HS-27A (cell line): ENCODE measurements at places on chromosomes 7 and 10.
A peak's percentile ranks its signal among the peaks of the same experiment; 100 is the strongest.

GRCh38 chr7:151409667-151410404, at the start of gene WDR86:
Gene WDR86, minus strand, starts transcription at chr7:151410038. Its CDS starts 449 bp downstream, at chr7:151409589.
- no peak for DNase-seq

DNA sequence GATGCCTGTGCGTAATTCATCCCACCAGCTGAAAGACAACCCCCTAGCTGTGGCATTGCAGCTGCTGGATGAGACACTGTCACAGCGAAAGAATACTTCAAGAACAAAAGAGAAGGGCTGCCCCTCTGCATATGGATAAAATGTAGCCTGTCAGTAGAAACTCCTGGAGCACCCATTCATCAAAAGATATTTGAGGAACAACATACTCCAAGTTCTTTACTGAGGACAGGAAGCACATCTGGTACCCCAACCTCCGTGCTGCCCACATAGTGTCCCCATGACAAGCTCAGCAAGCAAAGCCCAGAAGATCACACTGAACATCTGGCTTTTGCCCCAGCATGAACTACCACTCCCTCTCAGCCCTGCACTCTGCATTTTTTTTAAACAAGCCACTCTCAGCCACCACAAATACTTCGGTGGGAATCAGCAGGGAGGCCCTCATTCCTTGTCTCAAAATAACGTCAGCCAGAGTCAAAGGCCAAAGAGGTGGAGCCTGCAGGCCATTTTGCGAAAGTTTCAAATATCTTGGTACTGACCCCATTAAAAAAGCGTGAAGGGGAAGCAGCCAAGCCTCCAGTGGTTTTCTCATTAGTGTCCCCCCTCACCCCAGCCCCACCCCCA, 1.7 kb downstream of the CREB3L2 start:
- peak; percentile 71 for DNase-seq

GRCh38 chr7:116783666-116784318, 78.6 kb upstream of the CAPZA2 start:
- DNase-seq = no peak

- no peak for DNase-seq
Measured at GRCh38 chr7:12066521-12066920, 144.6 kb upstream of the TMEM106B start.

DNA sequence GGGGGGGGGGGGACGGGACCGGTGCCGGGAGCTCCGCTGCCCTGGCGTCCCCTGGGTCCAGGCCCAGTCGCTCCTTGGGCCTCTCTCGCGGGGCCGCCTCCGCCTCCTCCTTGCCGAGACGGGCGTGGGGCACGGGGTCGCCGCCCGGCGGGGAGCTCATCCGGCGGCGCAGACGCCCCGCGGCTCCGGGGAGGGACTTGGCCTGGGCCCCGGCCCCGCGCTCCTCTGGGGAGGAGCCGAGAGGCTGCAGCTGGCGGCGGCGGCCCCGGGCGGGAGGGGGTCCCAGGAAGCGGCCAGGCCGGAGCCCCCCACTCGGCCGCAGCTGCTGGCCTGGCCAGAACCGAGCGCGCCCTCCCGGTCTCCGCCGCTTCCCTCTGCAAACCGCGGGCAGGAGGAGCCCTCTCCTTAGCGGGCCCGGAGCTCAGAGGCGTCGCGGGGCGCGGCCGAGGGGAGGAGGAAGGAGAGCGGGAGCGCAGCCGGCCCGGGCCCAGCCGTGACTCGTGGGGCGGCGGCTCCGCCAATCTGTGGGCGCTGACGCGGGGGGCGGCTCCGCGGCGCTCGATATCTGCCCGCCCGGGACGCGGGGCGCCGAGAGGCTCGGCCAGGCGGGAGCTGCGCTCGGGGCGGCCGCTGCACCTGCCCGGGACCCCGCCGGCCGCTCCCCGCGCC, at the start of gene FAM20C:
FAM20C (plus strand) TSS at position 591 of the 669 bp plus-strand sequence. CDS start 629 bp downstream, outside the sequence.
- no peak for DNase-seq

- no peak for DNase-seq
Measured at GRCh38 chr10:49332333-49332732, 33.4 kb downstream of the C10orf71 start.

GRCh38 chr10:102413053-102413705, 5.4 kb downstream of the PSD start:
- DNase-seq = no peak

- no peak for DNase-seq
Measured at GRCh38 chr7:115968596-115968995, 62.0 kb downstream of the TFEC start.

DNA sequence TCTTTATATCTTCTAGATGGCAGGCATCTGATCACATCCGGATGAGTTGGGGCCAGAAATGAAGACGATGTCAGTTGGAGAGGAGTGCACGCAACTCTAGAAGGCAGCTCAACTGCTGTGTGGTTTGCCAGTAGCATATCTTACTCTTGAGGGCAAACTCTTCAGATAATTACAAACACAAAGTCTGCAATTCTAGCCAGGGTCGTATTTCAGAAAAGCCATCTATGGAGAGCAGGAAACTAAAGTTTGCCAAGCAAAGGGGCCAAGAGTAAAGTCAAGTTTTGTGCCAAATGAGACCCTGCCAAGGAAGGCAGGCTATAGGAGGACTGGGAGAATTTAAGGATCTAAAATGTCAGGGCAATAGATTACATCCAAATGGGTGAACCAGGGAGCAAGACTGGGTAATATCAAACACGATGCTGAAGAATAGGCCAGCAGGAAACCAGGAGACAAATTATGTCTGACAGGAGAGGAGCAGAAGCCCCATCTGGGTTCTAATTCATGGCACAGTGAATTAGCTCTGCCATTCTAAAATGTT, 312.5 kb upstream of the SEMA3C start:
- no peak for DNase-seq

GRCh38 chr7:32299133-32299702, 191.0 kb downstream of the LSM5 start:
- no peak for DNase-seq

- DNase-seq = no peak
Measured at GRCh38 chr7:34662058-34662708, 4.2 kb downstream of the NPSR1 start.

DNA sequence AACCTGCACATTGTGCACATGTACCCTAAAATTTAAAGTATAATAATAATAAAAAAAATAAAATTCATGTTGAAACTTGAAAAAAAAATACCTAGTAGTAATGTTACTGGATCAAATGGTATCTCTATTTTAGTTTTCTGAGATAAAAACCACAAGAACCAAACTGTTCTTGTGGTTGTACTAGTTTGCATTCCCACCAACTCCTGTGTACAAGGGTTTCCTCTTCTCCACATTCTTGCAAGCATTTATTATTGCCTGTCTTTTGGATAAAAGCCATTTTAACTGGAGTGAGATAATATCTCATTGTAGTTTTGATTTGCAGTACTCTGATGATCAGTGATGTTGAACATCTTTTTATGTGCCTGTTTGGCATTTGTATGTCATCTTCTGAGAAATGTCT, 177.7 kb downstream of the KIF20B start:
- no peak for DNase-seq

DNA sequence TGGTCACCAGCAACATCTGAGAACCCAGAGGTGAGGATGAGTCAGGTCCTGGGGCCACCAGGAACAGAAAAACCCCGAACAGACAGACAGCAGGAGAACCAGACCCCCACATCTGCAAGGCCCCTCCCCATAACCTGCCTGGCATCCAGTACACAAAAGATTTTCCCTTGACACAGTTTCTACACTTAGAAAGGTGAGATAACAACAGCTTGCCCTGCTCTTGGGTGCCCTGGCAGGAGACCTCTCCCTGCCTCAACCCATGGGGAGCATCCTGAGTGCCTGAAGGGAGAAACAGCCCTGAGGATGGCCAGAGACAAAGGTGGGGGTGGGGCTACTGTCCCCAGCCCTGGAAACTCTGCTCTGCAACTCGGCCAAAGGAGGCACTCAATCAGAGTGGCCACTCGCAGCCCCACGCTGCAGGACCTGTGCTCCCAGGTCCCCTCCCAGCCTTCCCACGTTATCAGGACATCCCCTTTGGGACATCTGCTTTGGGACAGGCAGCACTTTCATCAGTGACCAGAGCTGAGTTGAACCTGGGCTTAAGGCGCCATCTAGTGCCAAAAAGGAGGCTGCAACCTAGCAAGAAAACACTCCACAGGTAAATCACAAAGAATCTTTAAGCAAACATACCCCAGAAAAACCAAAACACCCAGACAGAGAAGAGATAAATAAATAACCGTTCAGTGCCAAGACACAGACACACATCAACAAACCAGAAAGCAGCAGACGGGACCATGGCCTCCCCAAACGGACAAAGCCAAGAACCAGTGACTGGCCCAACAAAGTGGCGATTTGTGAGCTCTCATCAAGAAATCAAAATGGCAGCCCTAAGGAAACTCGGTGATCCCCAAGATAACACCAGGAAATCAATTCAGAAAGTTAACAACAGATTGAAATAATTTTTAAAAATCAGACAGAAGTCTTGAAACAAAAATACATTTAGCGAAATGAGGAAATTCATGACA, 233.7 kb downstream of the PTPRN2 start:
- no peak for DNase-seq

GRCh38 chr7:131109759-131110296, 217.8 kb upstream of the MKLN1 start:
- DNase-seq = no peak

DNA sequence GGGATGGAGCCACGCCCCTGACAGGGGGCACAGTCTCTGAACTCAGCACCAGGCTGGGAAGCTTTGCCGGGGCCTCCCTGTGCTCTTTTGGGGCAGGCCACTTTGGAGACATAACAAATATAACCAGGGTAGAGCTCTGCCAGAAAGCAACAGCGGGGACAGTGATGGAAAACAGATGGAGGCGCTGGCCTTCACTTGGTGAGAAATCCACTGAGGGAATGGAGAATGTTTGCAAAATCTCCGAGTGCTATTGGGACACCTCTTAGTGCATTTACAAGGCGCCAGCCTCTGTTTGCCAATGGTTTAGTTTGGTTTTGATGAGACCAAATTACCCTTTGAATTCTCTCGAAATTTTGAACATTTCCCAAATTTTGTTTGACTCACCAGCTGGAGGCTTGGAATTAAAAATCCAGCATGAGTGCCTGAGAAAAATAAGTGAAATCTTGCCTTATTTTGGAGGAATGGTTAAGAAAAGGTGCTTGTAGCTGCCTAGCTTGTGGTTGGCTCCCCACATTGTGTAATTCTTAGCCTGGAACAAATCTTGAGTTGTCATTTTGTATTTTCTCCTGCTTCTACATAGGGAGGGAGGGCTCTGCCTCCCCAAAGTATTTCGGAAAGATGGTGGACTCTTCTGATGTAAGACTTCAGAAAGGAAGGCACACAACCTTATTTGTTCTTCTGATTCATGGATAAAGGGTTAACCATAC, 980.5 kb downstream of the LRMDA start:
- DNase-seq = no peak

DNA sequence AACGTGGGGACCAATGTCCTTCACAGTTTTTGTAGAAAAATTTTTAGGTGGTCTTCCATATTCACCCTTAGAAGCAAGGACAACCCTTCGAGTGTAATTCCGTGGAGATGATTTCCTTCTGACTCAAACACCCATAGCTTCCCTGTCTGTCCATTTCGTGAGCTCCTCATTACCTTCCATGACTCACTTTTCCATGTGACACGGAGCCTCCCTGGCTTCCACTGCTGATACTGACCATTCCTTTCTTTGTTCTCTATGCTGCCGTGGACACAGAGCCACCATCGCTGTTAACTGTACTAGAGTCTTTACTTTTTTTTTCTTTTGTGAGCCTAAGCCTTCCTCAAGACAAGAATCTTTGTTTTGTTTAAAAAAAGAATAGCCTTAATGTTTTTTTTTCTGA, 12.5 kb upstream of the ARMS2 start:
- no peak for DNase-seq

GRCh38 chr7:114156178-114156577, 237.4 kb upstream of the PPP1R3A start:
- no peak for DNase-seq

DNA sequence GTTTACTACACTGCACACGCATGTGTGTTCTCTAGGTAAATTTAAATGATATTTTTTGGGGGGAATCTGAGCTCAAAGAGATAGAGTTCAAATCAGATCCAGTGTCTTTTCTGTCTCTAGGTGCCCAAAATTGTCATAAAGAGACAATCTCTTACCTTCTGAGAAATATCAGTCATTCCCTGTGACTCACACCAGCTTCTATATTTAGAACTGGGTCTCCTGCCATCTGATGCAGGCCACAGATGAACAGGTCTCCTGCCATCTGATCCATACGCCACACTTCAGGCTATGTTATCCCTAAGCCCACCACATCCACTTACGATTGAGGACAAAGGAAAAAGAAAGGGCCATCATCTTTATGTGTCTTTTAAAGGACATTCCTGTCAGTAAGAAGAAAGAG, 136.3 kb upstream of the LAMB4 start:
- no peak for DNase-seq

DNA sequence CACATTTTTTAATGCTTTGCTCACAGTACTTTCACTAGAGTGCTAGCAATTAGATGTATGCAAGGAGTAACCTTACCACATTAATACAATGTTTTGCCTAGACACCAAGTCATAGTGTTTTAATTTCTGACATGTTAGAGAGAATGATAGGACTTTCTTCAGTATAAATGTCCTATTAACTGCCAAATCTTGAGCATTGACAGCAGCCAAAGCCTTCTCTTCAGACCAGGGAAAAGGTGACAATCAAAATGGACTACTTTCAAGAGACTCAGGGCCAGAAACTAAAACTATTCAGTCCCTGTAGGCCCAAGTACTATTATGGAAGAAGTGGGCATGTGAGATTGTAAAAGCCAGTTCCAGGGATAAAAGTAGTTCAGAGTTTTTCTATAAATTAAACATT, 201.4 kb upstream of the PCDH15 start:
- DNase-seq = no peak

DNA sequence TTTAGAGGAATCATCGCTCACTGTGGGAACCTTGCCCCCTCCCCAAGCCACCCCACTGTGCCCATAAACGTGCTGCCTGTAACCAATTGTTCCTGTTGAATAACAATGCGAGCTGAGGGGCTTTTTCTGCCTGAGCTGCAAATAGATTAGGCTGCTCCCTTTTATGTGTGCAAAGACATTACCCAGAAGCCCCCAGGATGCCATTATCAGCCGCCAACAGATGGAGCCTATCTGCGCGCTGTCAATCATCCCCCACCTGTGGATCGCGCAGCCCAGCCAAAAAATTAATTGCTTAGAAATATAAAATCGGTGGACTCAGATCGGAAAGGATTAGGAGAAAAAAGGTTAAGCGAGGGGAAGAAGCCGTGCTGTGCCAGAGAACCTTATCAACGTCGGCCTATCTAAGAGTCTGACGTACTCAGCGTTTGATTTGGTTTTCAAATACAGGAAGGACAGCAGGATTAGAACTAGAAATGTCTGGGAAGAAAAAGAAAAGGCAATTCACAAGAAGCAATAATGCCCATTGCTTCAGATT, 167.3 kb upstream of the MYO3A start:
- DNase-seq = no peak

DNA sequence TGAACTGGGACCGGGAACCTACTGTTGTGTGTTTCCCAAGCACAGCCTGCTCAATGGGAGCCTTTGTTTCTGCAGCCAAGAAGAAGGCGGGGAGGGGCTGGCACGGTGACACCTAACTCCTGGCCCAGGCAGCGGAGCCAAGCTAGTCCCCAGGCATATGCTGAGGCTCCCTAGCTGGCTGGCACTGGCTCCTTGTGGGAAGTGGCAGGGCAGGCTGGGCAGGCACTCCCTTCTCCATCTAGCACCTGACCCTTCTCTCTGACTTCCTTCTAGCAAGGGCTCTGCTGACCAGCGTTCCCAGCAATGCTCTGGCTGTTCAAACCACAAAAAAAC, 325.0 kb downstream of the PLXNA4 start:
- DNase-seq = no peak
